ENCODE measurements at places on chromosomes 16 and 17.
A peak's percentile ranks its signal among the peaks of the same experiment; 100 is the strongest.

GRCh38 chr16:12082226-12082887 lies 105.8 kb downstream of the SNX29 start:
- DNase-seq = peak; percentile 46

DNA sequence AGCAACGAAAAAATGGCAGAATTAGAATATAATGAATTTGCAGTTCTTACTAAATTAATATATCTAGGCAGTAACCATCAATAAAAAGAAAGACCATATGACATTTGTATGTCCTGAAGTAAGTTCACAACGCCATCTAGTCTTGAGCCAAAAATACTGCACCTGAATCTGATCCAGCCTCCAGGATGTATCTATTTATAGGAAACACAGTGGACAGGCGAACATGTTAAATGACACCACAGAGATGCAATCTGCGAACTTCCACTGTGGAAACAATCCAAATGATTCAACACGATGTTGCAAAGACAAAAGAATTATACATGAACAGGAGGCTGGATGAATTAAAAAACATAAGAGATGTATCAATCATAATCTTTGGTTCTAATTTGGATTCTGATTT lies 197.6 kb downstream of the CDH13 start:
- no peak for DNase-seq

- DNase-seq = no peak
These were observed 32.1 kb downstream of the UBE2G1 start for GRCh38 chr17:4334332-4334731.

- peak; percentile 41 for DNase-seq
These were observed 11.5 kb downstream of the MPRIP start for GRCh38 chr17:17053446-17054379.

GRCh38 chr17:7589204-7589868 lies 558 bp downstream of the SOX15 start:
- DNase-seq = peak; percentile 92

DNA sequence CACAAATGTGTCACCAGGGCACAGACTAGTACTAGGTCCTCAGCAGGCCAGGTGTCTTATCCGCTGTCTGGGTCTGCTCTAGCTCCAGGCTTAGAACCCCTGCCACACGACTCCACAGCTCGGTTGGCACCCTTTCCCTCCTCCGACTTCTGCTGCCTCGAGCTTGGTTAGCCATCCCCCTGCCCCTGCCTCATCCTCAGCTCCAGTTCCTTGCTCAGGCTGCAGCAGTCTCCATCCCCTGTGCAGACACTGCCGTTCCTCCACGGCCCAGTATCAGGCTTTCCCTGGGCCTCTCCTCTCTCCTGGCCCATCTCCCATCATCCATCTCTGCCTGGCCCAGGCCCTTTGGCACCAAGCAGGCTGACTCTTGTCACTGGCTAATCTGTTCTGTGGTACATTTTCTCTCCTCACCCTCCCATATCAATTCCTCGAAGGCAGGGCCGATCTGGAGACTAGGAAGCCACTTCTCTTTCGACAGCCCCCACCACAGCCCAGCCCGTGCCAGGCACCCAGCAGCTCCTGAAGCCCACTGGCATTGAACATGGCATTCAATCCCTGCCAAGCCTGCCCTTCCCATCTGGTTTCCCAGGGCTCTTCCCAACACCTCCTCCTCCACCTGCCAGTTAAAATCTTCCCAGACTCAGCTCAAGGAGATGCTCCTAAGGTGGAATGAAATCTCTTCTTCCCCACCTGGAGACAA lies 1.4 kb upstream of the GRN start:
- no peak for DNase-seq

GRCh38 chr17:11331547-11332513 lies 90.8 kb downstream of the SHISA6 start:
- DNase-seq = no peak

GRCh38 chr17:52673791-52674190 lies 515.3 kb upstream of the CA10 start:
- no peak for DNase-seq
